ENCODE measurements at places on chromosomes 4 and X. TPM values are rescaled to one million over a fixed set of nuclear protein-coding genes. Genes with fewer than 3 reads are reported as not detected.

The RNF212 gene
- not detected for total RNA-seq

- no peak for DNase-seq
These were observed 76.6 kb upstream of the QRFPR start for GRCh38 chr4:121457278-121457875.

DNA sequence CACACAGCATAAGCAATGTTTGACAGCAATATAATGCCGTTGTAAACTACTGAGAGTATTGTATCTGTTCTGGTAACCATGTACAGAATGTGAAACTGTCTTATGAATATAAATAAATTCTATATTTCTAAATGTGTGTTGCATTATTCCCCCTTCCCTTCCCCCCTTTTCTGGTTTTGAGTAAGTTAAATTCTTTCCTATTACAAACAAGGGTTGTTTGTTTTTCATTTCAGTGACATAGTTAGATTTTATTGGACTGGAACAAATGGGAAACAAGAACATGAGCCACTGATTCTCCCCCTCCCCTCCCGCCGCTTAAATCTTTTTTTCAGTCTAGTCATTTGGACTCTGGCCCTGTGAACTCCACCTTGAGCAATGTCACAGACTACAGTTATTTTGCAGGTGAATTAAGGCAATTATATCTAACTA lies 69.8 kb downstream of the GPAT3 start:
- no peak for DNase-seq

- DNase-seq = no peak
These were observed 119.1 kb downstream of the PAPSS1 start for GRCh38 chr4:107600983-107601382.

- DNase-seq = no peak
These were observed 17.1 kb downstream of the DDX3X start for GRCh38 chrX:41350976-41351569.

- DNase-seq = no peak
These were observed 167.5 kb upstream of the DGKK start for GRCh38 chrX:50638123-50638522.

DNA sequence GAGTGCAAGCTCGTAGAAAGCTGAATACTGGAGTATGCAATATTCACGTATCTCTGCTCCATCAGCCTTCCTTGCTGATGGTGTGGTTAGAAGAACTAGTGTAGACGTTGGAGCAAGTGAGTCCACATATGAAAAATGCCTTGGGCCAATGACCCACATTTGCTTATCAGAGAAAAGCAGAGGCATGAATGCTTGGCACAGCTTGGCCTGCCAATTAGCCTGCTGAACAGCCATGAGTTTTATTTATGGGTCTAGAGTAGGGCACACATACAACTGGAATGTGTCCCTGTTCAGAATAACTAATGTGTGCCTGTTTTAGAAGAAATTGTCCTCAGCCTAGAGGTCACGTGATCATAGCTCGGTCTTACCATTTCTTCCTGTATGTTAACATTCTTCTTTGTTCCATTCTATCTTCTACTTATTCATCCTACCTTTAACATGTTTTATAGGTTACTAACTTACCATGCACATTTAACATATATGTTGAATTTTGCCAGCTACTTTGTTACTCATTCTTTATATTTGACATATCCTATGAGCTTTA lies 432.7 kb upstream of the AADAT start:
- DNase-seq = no peak

DNA sequence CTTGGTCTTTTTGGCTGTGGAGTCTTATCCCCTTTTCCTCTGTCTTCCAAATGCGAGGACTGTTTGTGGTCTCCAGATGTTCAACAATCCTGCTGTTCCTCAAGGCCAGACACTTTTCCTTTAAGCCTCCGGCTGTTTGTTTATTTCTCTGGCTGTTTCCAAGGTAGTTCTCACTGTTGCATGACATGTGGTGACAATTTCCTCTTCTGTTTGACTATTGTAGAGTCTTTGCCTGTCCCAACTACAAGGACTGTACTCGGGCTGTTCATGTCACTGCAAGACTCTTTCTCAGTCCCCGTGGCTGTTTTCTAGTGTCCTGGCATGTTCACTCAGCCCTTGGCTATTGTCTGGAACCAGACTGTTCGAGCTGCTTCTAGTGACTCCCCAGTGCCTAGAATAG lies 50.6 kb downstream of the ZNF157 start:
- no peak for DNase-seq
